CD8-positive, alpha-beta memory T cell (primary cell): ENCODE measurements at places on chromosomes 4 and X.

DNA sequence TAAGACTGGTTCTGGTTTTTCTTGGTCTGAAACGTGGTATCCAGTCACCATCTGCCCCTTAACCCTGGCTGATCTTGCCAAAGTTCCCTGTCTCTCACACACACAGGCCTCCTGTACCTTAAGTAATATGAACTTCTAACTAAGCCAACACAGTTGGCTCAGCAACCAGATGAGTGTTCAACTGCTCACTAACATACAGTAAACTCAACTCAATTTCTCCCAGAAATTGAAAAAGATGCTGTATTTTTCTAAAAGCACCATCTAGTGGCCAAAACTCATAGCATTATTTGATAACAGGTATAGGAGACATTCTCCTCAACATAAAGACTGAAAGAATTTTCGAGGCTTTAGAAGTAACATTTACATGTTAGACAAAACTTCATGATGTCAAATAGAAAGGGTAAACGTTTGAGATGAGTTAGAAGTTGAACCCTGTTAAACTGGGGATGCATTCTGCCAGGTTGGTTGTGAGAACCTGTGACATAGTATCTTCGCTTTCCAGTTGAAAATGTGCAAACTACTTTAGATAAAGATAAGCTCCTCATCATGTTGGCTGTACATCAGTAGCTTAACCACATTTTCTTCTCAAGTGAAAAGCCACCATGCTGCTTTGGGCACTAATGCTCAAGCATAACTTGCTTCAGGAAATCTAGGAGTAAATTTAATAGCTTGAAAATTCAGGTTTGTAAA, 31.2 kb downstream of the CCNI start:
- DNase-seq = peak; percentile 23

DNA sequence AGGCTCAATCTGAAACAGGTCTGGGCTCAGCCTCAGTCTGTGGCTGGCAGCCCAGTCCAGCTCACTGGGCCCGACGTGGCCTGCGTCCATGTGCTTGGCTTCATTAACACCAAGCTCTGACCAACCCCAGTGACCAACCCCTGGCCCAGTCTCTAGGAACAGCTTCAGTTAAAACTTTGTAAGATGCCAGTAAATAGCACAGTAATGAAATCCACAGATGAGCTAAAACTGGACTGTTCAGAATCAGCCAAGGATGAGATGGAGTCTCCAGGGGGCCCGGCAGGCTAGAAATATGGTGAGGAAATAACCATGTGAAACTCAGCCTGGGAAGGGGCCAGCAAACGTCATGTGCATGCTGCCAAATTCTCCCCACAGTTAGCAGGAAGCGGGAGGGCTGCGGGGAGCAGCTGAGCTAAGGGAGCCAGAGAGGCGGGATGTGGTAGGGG, 37.1 kb upstream of the XPNPEP2 start:
- DNase-seq = no peak

GRCh38 chr4:140115140-140115539, 38.8 kb downstream of the MAML3 start:
- no peak for DNase-seq

GRCh38 chrX:54786967-54787366, 11.1 kb downstream of the ITIH6 start:
- DNase-seq = no peak

GRCh38 chr4:25528391-25528790, 127.3 kb upstream of the SLC34A2 start:
- DNase-seq = no peak

DNA sequence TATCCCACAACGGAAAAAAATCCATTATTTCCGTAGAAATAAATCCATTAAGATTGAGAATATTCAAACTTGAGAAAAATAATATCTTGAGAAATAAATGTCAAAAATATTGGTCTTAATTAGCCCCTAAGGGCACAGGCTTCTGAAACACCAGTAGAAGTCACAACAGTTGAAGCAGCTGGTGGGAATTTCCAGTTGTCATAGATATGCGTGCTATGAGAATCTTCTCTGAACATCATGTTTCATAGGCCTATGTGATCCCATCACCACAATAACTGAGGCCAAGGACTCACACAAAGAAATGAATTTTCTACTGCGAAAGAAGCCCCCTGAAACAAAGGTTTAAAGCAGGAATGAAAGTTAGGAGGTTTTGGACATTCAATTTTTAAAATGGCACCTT, 292.0 kb downstream of the DTHD1 start:
- no peak for DNase-seq

DNA sequence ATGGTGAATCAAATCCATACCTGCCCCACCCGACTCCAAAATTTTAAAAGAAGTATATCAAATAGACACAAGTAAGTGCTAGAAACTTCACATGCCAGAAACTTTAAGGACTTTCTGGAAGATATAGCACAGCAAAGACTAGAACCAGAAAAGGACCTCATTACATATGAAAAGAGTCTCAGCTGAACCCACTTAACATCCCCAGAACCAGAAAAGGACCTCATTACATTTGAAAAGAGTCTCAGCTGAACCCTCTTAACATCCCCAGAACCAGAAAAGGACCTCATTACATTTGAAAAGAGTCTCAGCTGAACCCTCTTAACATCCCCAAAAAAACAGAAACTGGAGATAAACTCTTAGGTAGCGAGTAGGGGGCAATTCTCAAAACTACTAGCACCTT, 32.3 kb downstream of the STPG2 start:
- no peak for DNase-seq

- DNase-seq = no peak
Observed at GRCh38 chrX:116236666-116237065, 66.1 kb downstream of the AGTR2 start.

DNA sequence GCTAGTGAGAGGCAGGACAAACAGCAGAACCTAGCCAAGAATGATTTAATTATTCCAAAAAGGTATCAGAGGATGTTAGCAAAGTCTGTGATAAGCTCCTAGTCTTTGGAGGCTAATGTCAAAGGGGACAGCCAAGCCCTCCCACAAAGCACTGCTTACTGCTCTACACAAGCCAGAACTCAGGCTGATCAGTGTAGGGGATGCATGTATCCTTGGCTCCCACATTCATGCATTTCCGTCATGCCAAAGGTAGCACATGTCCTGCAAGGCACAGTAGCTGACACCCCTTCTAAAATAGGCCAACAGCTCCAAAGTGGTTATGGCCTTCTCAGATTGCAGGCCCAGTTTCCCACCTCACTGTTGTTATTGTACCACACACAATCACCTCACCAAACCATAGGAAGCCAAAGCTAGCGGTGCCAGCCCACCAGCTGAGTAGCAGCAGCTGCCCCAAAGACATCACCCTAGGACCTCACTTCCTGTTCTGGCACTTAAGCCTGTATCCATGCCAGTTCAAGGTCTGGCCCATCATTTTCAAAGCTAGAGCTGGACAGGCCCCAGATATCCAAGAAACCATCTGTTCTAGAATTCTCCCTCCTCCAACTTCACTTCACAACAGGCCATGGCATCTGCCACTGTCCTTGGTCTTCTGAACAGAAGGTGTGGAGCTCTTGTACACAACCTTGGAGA, 40.9 kb downstream of the TSPAN5 start:
- no peak for DNase-seq

DNA sequence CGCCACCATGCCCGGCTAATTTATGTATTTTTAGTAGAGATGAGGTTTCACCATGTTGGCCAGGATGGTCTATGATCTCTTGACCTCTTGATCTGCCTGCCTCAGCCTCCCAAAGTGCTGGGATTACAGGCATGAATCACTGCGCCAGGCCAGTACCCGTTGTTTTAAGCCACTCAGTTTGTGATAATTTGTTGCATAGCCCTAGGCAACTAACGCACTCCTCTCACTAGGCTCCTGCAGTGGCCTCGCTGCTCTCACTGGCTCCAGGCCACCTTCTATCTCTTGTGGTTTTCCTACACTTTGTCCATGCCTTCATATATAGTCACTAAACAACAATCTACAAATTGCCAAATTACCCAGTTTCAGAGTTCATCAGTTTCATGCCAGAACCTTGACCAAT, 58.1 kb downstream of the DCHS2 start:
- no peak for DNase-seq

DNA sequence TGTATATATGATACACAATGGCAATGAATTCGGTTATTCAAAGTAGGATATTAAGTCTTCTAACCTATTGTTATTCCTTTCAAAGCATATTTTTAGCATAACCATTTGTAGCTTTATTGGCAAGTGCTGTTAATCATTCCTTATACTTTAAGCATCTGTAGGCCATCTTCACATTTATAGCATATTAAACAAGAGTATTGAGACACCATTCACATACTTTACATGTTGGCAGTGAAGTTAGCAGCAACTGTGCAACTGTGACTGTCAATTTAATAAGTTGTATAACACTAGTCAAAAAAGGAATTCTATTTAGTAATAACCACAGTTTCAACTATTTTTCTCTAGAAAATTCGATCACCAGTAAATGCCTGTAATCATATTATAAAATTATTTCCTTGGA, 107.3 kb upstream of the MYOZ2 start:
- no peak for DNase-seq

- no peak for DNase-seq
Observed at GRCh38 chr4:44662623-44663005, 11.2 kb upstream of the YIPF7 start.

DNA sequence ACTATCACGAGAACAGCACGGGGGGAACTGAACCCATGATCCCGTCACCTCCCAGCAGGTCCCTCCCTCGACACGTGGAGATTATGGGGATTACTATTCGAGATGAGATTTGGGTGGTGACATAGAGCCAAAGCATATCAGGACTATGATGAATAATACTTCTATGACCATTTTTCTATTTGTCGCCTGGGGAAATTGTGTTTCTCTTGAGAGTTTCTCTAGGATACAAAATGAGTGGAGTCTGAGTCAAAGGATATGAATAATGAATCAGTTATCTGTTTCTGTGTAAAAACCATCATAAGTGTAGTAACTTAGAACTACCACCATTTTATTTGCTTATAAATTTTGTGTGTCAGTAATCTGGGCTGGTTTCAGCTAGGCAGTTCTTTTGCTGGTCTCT, 533.0 kb upstream of the ARX start:
- no peak for DNase-seq

DNA sequence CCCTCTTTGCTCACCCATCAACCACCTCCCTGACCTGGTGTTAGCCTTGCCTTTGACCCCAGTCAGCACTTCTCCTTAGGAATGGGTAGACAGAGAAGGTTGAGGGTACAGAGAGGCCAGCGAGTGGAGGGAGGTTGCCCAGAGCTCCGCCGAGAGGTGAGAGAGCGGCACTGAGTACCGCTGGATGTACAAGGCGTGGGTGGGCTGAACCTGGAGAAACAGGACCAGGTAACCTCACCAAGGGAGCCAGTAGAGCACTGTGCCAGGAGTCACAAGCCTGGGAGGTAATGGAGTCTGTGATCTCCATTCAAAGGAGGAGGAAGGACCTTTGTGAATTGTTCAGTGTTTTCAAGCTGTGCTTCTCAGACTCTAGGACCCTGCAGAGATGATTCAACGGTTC, 256.2 kb downstream of the EVC2 start:
- no peak for DNase-seq

DNA sequence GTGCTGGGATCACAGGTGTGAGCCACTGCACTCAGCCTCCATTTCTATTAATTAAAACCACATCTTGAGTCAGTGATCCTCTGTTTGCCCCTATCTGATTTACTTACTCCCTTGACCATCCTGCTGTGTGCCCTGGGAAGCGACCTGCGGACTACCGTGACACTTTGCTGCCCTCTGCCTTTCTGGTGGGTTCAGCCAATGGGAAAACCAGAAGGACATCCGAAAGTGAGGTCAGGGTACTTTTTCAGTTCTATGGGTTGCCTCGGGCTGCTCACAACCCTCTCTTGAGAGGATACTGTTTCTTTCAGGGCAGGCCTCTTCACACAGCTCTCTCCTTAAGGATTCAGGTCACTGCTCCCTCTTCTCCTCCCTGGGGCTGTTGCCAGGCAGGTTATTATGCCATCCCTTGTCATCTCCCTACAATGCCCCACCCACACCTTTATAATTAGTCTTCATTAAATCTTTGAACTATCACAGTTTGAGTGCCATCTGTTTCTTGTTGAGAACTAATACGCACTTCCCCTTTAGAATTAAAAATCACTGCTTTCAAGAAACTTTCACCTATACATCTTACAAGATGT, 21.4 kb downstream of the PLAC8 start:
- no peak for DNase-seq

- no peak for DNase-seq
Observed at GRCh38 chr4:29277381-29277780, 1442.8 kb upstream of the PCDH7 start.

GRCh38 chrX:128807367-128807766, 715.9 kb downstream of the SMARCA1 start:
- DNase-seq = no peak

- no peak for DNase-seq
Observed at GRCh38 chr4:42603862-42604261, 53.0 kb downstream of the ATP8A1 start.

- no peak for DNase-seq
Observed at GRCh38 chr4:185912779-185913178, 100.8 kb upstream of the SORBS2 start.

GRCh38 chr4:114921790-114922591, 191.4 kb downstream of the NDST4 start:
- DNase-seq = no peak

- DNase-seq = no peak
Observed at GRCh38 chr4:42821230-42821629, 71.3 kb upstream of the GRXCR1 start.

GRCh38 chr4:10171055-10171454, 54.5 kb upstream of the WDR1 start:
- no peak for DNase-seq

GRCh38 chr4:15457406-15458201, 12.1 kb upstream of the CC2D2A start:
- peak; percentile 21 for DNase-seq

DNA sequence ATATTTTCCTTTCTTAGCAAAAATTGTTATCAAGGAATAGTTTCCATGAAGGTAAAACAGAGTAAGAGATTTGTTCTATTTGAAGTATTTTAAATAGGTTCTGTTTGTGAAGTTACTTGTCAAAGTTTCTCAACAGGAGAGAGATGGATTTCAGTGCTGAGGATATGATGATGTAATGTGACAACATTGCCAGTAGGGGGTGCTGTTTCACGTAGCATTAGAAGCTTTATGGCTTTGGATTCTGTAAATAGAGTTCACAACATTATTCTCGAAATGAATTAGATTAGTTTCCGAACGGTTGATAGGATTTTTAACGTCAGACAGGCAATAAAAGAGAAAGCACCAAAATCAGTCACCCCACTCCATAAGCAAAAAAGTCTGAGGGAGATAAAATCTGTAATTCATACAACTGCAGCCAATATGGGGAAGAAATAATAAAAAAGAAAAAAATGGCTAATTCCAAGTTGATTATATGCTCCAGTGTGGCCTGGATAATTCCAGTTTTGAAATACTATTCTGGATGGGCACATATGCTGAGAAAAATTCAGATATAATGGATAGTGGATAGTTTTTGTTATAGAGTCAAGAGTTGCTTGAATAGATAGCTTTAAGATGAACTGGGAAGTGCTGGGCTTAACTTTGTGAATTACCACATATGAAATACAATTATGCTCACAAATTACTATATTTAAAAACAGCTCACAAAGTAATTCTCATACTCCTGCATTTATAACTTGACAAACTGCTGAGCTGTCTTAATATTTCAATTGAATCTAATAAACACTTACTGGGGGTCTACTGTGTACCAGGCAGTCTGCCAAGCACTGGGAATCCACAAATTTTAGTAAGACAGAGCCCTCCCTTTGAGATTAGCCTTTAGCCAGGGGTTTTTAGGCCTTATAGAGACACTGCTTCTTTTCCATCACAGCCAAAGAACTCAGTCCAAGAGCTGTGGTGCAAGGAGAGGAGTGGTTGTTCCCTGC, 109.1 kb downstream of the GPAT3 start:
- peak; percentile 35 for DNase-seq

- no peak for DNase-seq
Observed at GRCh38 chrX:47623540-47624027, 3.9 kb upstream of the SYN1 start.

GRCh38 chr4:121192480-121192879, 28.4 kb upstream of the TNIP3 start:
- peak; percentile 38 for DNase-seq
